Stimulated activated CD4-positive, alpha-beta T cell treated with anti-CD3 and anti-CD28 coated beads, Interleukin-15, amount 100 ng/mL, for 24 hours (primary cell): ENCODE measurements at places on chromosomes 1 and 21.

GRCh38 chr21:39971956-39972355 lies 104.7 kb downstream of the PCP4 start:
- no peak for DNase-seq

GRCh38 chr1:26686795-26687194 lies 9.0 kb upstream of the ARID1A start:
- no peak for DNase-seq

DNA sequence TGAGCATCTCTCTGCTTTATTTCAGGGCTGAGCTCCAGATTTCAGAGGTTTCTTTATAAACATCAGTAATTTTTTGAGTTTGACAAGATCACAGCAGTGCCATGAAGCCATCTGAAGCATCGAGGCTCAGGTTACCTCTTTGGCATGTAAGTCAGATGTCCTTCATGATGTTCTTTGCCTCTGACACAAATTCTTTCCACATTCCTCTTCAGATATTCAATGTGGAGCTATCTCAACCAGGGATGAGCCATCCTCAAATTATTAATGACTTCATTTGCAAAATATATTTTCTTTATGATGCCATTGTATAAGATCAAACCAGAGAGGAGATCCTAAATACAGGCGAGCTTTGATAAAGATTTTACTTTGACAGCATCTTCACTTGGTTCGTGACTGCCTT lies 256.7 kb downstream of the COL11A1 start:
- no peak for DNase-seq

- no peak for DNase-seq
Measured at GRCh38 chr1:161088587-161089110, 709 bp downstream of the NECTIN4 start.

DNA sequence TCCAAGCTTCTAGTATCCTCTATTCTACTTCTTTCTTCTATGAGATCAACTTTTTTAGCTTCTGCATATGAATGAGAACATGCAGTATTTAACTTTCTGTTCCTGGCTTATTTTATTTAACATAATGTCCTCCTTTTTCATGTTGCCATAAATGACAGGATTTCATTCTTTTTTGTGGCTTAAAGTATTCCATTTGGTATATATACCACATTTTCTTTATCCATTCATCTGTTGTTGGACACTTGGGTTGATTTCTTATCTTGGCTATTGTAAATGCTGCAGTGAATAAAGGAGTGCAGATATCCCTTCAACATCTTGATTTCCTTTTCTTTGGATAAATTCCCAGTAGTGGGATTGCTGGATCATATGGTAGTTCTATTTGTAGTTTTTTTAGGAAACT lies 209.6 kb downstream of the GPR52 start:
- no peak for DNase-seq

GRCh38 chr1:39508857-39509305 lies 17.4 kb downstream of the BMP8A start:
- no peak for DNase-seq

GRCh38 chr1:207810173-207810572 lies 58.3 kb downstream of the CD46 start:
- no peak for DNase-seq

- no peak for DNase-seq
Measured at GRCh38 chr21:28483301-28484035, 509.2 kb downstream of the LTN1 start.
